ENCODE measurements at places on chromosomes 11 and 22.

GRCh38 chr11:128862406-128862805, 4.7 kb downstream of the KCNJ1 start:
- no peak for DNase-seq

DNA sequence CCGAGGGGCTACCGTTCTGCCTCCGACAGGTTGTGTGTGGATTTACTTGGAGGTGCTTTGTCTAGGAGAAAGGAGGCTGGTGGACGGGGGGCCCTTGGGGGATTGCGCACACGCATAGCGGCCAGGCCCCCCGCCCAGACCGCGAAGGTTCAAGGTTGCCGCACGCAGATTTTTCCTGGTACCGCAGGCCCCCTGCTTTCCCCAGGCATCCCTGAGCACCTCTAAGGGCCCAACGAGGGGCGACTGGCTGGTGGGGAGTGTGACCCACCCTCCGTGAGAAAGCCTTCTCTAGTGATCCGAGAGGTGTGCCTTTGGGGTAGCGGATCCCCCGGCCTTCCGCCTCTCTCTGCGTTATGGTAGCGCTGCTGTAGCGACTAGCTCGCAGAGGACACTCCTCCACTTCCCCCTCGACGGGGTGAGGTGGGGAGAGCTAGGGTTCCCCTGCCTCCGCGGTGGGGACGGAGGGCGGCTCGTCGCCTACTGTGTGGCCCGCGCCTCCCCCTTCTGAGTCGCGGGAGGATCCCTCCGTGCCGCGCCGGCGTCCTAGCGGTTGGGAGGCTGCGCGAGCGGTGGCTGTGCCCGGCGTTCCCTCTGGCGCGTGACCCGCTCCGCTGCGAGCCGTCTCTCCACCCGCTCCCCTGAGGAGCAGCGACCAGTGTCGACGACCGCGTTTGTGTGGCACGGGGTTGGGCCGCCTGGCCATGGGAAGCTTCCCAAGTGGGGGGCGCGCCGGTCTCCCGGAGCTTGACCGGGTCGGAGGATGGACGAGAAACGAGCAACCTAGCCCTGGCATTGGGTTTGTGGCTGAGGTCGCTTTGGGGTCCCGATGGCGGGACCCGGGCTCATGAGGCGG, 3900.0 kb upstream of the OR11H1 start:
- DNase-seq = no peak

GRCh38 chr11:67464411-67465188, 4.5 kb downstream of the TMEM134 start:
- DNase-seq = peak; percentile 96

DNA sequence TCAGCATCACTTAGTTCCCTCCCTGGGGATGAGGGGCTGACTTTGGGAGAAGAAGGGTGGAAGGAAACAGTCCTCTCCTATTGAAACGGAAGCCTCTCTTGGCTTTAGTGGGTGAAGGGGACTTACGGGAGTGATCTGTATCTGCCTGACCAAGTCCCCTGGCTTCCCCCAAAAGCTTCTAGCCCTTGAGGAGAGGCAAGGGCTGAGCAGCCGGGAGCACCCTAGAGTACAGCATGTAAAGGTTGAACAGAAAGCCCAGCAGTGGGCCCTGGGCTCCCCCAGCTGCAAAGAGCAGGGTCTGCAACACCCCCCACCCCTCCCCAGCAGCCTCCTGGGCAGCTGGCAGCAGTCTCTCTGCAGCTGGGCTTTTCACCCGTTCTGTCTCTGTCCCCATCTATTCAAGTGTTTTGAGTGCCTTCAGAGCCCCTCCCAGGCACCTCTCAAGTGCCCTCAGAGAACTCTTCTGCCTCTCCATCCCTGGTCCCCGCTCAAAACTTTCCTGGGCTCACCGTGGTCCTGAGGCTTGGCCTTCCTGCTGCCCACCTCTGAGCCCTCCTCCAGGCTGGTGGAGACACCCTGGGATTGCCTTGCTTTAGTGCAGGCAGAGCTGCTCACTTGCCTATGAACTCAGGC, 2.7 kb downstream of the CAPN5 start:
- no peak for DNase-seq

- DNase-seq = no peak
These were observed 61.8 kb upstream of the ADA2 start for GRCh38 chr22:17281026-17281425.

DNA sequence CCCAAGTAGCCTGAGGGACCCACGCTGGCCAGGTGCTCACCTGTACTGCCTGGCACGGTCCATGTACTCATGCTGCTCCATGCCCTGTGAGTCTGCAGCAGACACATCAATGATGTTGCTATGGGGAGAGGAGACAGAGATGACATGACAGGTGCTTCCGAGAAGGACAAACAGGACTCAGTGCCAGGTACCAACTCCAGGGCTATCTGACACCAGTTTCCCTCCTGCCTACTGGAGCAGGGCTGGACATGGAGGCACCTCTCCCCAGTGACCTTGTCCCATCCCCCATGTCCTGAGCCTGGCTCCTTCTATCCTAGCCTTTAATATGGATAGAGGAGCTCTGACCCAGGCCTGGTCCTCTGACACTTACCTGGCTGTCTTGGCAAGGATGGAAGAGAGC, 4.4 kb downstream of the LAMTOR1 start:
- no peak for DNase-seq

DNA sequence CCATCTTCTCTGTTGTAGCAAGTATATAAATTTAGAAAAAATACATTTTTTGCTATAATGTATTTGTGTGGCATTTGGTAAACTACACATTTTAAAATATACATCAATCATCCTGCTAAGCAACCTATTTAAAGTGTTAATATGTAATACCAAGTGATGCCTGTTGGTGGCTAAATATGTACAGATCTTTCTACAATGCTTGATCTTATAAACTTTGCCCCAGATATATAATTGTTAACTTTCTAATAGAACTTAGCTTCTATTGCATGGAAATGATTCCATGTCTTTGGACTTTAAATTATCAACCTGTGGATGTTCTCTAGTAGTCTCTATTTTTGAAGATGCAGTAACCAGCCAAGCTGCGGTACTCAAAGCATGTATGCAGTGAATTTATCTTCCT, 1260.4 kb upstream of the RAG2 start:
- no peak for DNase-seq

- no peak for DNase-seq
These were observed 32.6 kb downstream of the TSPAN4 start for GRCh38 chr11:875203-875602.

- DNase-seq = no peak
These were observed 5.1 kb downstream of the PARVA start for GRCh38 chr11:12382451-12382850.

DNA sequence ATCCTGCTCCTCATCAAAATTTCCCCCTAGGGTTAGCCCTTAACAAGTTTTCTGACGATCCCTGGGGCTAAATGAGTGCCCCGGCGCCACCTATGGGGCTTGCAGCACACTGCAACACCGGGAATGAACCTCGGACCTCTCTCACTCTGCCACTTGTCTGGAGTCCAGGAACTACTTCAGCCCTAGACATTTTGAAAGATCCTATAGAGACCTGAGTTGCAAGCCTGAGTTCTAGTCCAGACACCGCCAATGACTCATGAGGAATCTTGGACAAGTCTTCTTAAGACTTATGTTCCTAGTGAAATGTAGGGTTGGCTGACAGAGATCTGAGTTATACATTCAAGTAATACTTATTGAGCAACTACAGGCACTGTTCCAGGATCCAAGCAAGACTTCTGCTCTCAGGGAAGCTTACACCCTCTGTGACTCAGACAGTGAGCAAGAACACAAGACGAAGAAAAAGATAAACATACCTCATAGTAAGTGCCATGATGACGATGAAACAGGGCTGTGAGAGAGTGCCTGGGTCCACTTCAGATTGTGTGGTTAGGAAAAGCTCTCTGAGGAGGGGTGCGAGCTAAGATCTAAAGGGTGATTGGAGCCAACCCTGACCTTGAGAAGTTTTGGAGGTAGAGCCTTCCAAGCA, 10.2 kb upstream of the STK33 start:
- peak; percentile 47 for DNase-seq

DNA sequence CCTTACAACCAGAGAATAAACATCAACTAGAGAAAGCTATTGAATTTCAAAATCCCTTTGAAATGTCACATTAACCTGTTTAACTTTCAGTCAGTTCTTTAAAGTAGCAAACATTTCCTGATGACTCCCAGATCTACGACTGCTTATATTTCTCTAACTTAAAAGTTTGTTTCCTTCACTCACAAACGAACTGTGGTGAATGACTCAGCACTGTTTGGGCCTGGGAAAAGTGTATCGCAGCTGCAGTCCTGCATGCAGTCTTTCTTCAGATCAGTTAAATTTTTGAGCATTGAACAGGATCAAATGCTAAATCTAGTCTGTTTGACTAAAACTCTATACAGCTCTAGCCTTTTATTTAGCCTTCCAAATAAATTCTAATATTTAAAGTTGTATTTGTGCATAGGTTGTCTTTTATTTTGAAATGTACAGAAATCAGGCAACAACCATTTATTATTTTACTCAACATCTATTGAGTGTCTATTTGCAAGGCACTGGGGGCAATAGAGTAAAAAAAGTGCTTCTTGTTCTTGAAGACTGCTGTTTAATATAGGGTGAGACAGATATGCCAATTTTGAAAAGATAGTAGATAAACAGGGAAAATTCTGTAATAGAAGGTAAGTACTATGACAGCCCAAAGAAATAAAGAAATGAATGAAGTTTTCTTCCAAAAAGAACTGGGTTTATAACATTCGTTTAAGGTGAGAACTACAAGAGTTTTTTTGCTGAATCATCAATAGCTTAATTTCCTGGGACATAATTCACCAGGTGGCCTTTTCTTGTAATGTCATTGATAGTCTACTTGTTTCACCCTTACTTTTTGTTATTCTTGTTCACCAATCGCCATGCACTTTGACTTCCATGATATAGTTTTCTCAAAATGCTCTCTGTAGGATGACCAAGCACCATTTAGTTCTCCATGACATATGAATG, 235.4 kb downstream of the METTL15 start:
- DNase-seq = no peak

- no peak for DNase-seq
These were observed 712 bp upstream of the SLC2A11 start for GRCh38 chr22:23856721-23857605.

- no peak for DNase-seq
These were observed 1.5 kb downstream of the ZNF143 start for GRCh38 chr11:9462172-9462799.

DNA sequence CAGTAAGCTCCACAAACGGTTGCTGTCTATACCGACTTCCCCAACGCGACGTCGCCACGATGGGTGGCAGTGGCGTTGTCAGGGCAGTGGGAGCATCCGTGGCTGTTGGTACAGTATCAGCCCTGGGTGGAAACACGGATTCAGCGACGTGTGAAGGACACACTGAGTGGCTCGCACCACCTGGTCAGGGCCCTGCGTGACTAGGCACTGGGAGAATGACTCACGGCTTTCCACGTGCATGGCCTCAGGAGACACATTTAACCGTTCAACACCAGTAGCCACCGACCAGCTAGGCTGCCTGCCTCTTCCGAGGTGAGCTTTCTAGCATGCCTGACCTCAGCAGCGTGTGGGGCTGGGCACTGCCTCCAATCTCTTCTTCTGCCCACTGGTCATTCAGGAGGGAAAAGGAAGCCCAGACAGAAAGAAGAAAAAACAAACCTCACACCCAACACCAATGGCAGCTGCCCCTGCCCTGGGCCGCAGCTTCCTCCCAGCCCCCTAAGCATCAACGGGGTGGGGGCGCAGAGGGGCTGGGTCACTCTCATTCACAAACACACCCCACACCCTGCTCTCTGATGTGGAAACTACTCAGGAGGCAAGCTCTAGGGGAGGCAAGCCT, 59.0 kb downstream of the MYH9 start:
- peak; percentile 70 for DNase-seq

DNA sequence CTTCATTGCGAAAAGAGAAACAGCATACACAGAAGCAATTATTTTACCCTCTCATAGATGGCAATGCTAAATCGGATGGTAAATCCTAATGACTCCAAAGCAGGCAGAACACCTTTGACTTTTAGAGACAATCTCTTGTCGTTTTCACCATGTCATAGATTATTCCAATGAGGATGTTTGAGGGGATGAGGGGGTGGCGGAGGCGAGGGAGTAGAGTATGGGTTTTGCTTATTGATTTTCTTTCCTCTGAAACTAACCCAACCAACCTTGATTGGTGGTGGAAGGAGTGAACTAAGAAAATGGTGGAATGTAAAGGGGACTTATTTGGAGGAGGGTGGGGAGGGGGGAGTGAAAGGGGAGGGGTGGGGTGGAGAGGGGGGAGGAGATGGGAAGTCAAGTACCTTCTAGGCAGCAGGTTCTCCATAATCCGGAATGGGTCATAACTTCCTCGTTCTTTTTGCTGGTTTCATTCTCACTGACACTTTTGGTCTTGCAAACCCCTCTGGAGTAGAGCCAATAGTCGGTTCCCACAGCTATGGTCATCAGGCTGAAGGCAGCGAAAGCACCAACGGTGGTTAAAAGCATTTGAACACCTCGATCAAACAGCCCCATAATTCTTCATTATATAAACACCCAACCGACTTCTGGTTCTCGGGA, 1.5 kb downstream of the CACNG2 start:
- no peak for DNase-seq

GRCh38 chr22:49331878-49332277, 495.8 kb downstream of the BRD1 start:
- peak; percentile 27 for DNase-seq

- DNase-seq = no peak
These were observed 201.9 kb upstream of the SESN3 start for GRCh38 chr11:95432714-95433503.

DNA sequence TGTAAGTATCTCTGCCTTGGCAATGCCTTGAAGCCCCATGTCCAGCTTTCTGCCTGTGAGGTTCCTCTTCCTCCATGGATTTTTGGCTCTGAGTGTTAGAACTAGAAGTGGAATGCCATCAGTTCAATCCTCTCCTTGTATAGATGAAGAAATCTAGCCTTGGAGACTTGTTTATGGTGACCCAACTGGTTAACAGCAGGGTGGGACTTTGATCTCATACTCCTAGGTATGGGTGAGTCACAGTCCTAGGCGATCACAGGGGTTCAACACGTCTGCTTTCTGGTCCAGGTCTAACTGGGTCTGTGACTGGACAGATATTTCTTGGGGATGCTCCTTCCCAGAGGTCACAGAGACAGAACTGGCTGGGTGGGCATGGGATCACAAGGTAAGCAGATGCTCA, 9.2 kb upstream of the MTFP1 start:
- DNase-seq = no peak

- no peak for DNase-seq
These were observed 463.3 kb downstream of the SOX6 start for GRCh38 chr11:15893080-15893492.

DNA sequence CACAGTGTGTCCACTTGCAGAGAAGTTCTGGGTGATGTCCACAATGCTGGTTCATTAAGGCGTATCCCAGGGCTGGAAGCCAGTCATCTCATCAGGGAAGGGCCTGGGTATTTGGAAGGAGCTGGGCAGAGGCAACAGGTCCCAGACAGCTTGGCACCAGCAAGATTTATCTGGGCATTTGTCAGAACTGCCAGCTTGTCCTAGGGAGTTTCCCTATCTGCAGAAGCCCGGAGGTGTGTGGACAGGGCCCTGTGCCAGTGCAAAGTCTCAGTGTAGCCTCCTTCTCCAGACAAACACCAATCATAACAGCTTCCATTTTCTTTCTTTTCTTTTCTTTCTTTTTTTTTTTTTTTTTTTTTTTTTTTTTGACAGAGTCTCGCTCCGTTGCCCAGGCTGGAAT, 125.3 kb upstream of the TIMP3 start:
- no peak for DNase-seq

GRCh38 chr22:39580006-39580441, 9.5 kb downstream of the CACNA1I start:
- DNase-seq = no peak

Data from activated CD8-positive, alpha-beta memory T cell treated with anti-CD3 and anti-CD28 coated beads, Interleukin-2, amount 10 ng/mL, durations not matched to agents 7 days and 5 days (primary cell).